ENCODE measurements at places on chromosomes 12 and 14. TPM values are rescaled to one million over a fixed set of nuclear protein-coding genes. Genes with fewer than 3 reads are reported as not detected.

HOMEZ gene
- total RNA-seq, result 6.5 TPM

WIF1 gene
- total RNA-seq, result not detected

SLC4A8 gene
- total RNA-seq, result 1.7 TPM

TMTC3 gene
- 38.8 TPM for total RNA-seq

UNC119B gene
- total RNA-seq, result 35.1 TPM

NFATC4 gene
- 11.1 TPM for total RNA-seq

ACVRL1 gene
- 680 TPM for total RNA-seq

LHX5 gene
- total RNA-seq, result 0.05 TPM

RPGRIP1 gene
- not detected for total RNA-seq

PMCH gene
- total RNA-seq, result not detected

WNT1 gene
- total RNA-seq, result not detected

CCDC85C gene
- total RNA-seq, result 14.5 TPM

ASB2 gene
- not detected for total RNA-seq

FOXJ2 gene
- 7.4 TPM for total RNA-seq

HOXC11 gene
- total RNA-seq, result not detected

TBX5 gene
- not detected for total RNA-seq

VRTN gene
- not detected for total RNA-seq

HOXC4 gene
- not detected for total RNA-seq

LEMD3 gene
- total RNA-seq, result 29.9 TPM

STRAP gene
- total RNA-seq, result 60.6 TPM

RNASE3 gene
- not detected for total RNA-seq

C12orf76 gene
- 12.6 TPM for total RNA-seq

CNOT2 gene
- 179 TPM for total RNA-seq

FOXN4 gene
- not detected for total RNA-seq

CLEC4D gene
- total RNA-seq, result not detected

TROAP gene
- 4.3 TPM for total RNA-seq

PLA2G1B gene
- not detected for total RNA-seq

KLRD1 gene
- 0.19 TPM for total RNA-seq

LTB4R gene
- 3.6 TPM for total RNA-seq

ALDH1L2 gene
- total RNA-seq, result 1.2 TPM

UNC79 gene
- under 0.01 TPM for total RNA-seq

OTOGL gene
- 1.2 TPM for total RNA-seq

GRIN2B gene
- total RNA-seq, result not detected
